ENCODE measurements at places on chromosomes 11 and 22. TPM values are rescaled to one million over a fixed set of nuclear protein-coding genes. Genes with fewer than 3 reads are reported as not detected.

GRCh38 chr11:81787584-81788049 is 946.0 kb downstream of the FAM181B start:
- DNase-seq: no peak

- DNase-seq: peak; percentile 95
These were observed 11.9 kb downstream of the CHRM1 start for GRCh38 chr11:62909107-62909894.

GRCh38 chr11:128487978-128488377 is 99.4 kb downstream of the ETS1 start:
- no peak for DNase-seq

DNA sequence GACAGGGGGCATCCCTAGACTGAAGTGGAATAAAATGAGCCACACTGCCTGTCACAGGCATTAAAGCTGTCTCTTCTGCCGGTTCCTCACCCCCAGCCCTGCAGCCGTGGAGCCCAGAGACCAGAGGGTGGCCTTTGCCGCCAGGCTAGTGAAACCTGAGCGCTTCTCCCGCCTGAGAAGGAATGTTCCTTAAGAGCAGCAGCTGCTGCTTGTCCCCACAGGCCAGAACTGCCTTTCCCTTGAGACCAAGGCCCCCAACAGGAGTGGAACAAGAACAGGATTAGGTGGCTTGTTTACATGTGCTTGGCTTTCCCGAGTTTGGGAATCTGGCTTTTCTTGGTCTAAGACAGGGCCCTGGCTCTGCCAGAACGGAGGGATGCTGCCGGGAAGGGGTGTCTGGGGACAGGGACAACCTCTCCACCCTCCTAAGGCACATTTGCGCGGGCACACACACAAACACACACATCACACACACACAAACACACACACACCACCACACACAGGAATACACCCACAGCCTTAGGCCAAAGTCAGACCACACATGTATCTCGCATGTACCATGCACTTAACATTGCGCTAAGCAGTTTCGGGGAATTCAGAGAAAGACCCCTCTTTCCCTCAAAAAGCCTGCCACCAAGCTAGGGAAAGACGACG is 91.8 kb downstream of the FEZ1 start:
- no peak for DNase-seq

DNA sequence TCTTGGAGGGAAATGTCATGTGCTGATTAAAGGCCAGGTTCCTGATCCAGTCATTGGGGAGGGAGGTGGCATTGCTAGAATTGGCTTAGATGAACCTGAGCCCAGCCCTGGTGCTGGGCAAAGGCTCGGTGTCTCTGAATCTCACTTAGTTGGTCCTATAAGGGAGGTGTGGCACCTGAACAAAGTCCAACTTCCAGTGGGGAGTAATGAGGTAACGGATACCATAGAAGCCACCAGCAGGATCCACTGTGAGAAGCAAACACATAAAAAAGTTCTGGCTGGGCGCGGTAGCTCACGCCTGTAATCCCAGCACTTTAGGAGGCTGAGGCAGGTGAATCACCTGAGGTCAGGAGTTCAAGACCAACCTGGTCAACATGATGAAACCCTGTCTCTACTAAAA is 26.6 kb downstream of the PRDM11 start:
- no peak for DNase-seq

GRCh38 chr11:119712459-119713358 is 16.3 kb downstream of the NECTIN1 start:
- no peak for DNase-seq

DNA sequence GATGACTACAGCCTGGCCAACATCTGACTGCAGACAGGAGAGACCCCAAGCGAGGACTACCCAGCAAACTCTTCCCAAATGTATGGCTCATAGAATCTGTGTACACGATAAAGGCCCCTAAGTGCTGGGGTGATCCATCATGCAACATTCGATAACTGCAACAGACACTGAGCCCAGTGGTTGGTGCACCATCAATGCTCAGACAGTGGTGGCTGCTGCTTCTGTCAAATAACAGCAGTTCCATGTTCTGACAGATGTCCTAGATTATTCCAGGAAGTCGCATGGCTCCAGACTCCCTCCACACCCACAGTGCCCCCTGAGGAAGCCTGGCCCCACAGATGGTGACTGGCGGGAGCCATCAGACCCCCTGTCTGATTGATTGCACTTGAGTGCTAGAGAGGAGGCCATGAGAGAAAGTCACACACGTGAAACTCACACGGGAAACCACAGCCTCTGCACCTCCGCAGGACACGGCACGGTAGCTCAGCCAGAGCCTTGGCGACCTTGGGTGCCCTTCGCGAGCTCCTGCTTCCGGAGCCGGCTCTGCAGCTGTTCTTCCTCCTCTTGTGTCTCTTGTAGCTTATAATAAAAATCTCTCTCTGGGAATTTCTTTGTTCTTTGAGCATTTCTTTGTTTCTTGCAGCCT is 1155.9 kb downstream of the TBC1D22A start:
- no peak for DNase-seq

DNA sequence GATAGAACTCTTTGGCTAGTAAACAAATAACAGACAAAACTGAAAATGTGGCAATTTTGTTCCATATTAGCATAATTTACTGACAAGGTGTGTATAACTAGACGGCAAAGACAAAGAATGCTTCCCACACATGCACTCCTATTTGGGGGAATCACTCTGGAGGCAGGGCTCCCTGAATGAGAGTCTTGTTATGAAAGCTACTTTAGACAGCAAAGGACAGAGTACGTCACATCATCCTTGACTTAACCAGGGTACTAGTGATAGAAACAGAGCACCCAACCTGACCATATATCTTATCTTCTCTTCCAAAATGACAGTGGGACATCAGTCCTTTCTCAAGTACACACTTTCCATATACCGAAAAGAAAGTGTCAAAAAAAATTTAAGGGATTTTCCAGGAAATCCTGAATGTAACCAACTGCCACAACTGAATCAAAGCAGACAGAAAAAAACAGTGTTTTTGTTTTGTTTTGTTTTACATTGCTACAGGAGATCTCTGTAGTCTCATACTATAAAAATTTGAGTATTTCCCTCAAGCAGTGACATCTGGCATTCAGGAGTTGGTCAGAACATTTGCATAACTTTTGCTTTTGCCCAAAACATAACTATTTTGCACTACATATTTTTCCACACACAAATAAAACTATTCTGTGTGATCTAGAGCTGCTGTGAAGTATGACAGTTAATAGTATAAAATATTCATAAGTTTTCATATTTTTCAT is 98.9 kb downstream of the ARHGAP20 start:
- no peak for DNase-seq

DNA sequence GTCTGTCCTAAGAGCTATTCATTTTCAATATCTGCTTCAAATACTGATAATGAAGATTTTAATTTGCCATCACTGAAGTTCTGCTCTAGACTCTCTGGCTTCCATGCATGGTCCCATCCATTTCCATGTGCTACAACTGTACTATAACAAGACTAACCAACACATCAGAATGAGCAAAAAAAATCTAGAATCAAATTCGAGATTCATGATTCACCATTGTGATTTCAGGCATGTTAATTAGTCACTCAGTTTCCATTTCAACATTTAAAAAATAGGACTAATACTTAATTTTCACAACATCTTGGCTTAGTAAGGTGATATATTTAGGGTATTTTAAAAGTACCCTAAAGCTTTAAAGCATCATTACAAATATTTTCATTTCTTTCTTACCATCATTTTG is 22.8 kb downstream of the PICALM start:
- no peak for DNase-seq

DNA sequence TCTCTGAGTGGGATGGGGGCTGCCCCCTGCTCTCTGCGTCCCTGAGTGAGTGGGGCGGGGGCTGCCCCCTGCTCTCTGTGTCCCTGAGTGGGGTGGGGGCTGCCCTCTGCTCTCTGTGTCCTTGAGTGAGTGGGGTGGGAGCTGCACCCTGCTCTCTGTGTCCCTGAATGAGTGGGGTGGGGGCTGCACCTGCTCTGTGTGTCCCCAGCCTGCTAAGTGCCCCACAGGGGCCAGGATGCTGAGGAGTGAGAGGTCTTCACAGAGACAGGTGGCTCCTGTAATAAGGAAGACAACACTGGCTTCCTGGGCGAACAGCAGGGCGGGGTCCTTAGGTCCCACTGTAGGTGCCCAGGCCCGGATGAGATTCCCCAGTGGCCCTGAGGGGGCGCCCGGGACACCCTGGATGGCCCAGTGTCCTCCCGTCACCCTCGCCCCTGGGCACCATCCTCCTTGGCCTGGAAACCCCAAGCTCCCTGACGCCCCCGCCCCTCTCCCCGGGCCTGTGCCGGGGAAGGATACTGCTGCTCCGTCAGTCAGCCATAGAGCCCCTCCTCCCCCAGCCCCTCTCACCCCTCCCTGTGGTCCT is 3.8 kb upstream of the CCDC188 start:
- DNase-seq: peak; percentile 83

DNA sequence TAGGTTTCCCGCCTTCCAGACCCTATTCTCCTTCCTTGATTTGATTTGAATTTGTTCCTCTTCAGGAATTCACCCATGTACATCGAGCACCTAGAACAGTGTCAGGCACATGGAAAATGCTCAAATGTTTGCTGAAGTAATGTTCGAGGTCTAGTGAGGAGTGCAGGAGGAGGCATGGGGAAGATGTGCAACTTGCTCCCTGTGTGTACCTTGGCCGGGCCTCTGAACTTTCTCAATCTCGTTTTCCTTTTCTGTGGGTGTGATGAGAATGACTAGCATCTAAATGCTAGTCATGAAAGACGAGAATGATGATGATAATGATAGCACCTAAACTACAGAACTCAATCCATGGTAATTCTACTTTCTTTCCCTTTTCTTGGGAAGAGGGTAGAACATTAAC is 279.1 kb upstream of the PLET1 start:
- DNase-seq: no peak

GRCh38 chr11:46309814-46310259 is 32.4 kb downstream of the CREB3L1 start:
- no peak for DNase-seq

DNA sequence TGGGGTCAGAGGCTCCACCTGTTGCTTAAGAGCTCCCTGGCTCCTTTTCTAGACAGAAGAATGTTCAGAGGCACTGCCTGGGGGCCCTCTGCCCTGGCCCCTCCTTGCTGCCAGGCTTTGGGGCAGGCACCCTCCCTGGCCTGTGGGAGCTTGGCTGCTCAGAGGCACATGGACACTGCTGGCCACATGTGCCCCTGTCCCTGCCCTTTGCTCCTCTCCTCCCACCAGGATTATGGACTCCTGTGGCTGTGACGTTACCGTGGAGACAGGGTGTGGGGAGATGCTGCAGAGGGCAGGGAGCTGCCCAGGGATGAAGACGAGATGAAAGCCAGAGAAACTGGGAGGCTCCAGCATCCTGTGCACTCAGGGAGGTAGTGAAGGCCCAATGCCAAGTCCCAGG is 14.7 kb downstream of the DRD2 start:
- no peak for DNase-seq

DNA sequence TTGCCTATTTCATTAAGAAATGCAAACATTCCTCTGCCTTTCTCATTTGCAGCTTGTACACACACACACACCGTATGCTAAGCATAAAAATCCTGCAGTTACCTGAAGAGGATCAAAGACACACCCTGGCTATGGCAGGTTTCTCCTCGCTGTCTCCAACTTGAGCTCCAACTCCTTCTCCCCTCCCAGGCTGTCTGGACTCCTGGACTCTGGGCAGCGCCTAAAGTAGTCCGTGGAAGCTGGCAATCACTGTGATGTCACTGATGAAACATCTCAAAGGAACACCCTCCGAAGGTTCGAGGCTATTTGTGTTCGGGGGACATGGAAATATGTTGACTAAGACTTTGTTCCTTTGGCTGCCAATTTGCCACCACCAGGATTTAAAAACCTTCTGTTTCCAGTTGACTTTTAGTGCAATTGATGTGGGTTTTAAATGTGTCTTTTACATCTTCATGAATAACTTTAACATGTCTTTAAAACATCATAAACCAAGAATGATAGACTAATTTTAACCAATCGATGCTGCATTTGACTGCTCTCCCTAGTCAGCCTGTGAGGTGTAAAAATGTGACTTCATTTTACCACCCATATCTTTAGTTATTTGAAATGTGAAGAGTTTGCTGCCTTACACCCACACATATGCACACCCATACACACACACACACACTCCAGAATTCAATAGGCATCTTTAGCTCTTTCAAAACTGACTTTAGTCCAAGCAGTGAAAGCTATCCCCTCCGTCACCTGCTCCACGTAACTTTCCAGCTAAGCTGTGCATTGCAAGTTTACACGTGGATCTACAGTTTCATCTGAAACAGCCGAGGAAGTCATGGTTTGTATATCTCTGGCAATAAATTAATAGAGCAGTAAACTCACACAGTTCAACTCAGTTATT is at the start of gene SLN:
Gene SLN, minus strand, starts transcription at position 196 of the 895 bp plus-strand sequence.
- no peak for DNase-seq

- peak; percentile 93 for DNase-seq
These were observed 9.5 kb downstream of the ANO1 start for GRCh38 chr11:70087446-70088167.

DNA sequence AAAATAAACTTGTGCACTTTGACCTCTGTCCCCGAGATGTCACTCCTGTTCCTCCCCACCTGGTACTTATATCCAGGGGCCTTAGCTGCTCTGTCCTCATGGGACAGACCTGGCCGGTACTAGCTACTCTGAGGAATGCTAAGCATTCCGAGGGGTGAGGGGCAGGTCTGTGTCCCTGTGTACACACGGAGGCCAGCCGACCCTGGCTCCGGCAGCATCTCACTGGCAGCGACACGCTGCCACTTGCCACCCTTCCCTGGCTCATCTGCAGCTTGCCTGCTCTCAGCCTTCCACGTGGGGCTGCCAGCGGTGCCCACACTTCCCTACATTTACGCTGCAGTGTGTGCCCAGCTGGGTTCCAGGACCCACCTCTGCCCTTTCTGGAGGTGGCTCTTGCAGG is 21.6 kb upstream of the TEF start:
- peak; percentile 90 for DNase-seq

The PANX2 gene
- total RNA-seq: 2.2 TPM

The MEI1 gene
- total RNA-seq: not detected

The FOLR2 gene
- not detected for total RNA-seq

The KCNQ1OT1 gene
- total RNA-seq: 0.83 TPM

The SYCE3 gene
- total RNA-seq: not detected

The GPHA2 gene
- not detected for total RNA-seq

The MS4A15 gene
- 0.10 TPM for total RNA-seq

The FUT4 gene
- total RNA-seq: 8.6 TPM

The CAPN5 gene
- 16.3 TPM for total RNA-seq

The LINC01488 gene
- total RNA-seq: not detected

Measured in H7 (cell line).